Anterior cingulate cortex (tissue), 58 donors: ENCODE measurements at places on chromosomes 16 and 17.

GRCh38 chr17:44005527-44006271 lies 1.3 kb downstream of the NAGS start:
- DNase-seq, result no peak

- DNase-seq, result no peak
Measured at GRCh38 chr17:3961564-3962047, 2.6 kb downstream of the ATP2A3 start.

DNA sequence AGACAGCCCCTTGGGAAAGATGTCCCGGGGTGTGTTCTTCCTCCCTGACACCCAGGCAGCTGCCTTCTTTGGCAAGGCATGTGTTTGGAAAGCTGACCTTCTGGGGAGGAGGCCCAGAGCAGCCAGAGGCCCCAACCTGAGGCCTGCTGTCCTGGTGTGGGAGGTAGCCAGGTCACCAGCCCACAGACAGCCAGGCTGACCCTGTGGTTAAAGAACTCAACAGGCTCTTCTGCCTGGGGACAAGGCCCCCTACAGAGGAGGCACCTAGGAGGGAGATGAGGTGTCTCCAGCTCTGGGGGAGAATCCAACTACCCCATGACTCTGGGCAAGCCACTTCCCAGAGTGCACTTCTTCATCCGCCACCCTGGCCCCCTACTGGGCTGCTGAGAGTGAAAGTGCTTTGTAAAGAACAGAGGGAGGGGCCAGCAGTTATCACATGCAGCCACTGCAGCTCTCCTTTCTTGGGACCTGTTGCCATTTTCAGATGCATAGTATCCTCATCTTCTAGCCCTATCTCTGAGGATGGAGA lies 13.1 kb upstream of the SREBF1 start:
- DNase-seq, result no peak

- DNase-seq, result no peak
Measured at GRCh38 chr16:50747207-50747956, 5.5 kb downstream of the CYLD start.

DNA sequence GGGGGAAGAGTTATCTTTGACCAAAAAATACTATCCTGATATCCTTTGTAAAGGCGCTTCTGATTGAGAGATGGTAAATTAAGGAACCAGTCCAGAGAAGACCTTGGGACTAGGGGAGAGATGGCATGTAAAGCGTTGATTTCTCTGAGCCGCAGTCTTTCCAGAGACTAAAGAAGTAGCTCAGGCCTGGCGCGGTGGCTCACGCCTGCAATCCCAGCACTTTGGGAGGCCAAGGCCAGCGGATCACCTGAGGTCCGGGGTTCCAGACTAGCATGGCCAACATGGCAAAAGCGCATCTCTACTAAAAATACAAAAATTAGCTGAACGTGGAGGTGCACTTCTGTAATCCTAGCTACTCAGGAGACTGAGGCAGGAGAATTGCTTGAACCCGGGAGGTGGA lies 625 bp upstream of the CENPT start:
- no peak for DNase-seq

DNA sequence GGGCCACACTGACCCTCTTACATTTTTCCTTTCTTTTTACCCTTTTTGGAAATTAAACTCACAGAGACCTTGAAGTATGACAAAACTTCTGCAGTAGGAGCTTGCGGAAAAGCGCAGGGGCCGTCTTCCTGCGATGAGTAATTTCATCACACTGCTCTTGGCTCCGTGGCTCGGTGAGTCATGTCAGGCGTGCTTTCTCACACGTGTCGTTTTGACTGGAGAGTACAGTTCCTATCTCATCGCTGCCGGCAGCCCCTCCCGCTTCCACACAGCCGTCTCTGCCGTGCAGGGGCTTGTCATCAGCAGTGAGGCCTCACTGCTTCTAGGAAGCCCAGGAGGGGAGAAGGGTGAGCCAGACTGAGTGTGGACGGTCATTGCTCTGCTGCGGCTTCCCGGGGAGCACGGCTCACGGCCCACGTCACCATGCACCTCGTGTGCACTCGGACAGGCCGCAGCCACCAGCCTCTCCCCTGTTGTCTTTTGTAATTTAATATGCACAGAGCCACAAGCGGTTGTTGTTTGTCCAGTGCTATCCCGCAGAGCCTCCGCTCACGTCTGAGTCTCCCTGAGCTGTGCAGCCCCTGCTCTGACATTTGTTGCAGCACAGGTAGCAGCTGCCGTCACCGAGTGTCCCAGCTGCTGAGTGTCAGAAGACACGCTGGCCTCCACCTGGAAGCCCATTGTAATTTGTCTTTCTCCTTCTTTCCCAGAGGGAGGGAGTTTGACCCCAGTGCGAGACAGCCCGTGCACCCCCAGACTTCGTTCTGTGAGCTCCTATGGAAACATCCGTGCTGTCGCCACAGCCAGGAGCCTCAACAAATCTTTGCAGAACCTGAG lies 99.4 kb upstream of the CHMP6 start:
- DNase-seq, result no peak

DNA sequence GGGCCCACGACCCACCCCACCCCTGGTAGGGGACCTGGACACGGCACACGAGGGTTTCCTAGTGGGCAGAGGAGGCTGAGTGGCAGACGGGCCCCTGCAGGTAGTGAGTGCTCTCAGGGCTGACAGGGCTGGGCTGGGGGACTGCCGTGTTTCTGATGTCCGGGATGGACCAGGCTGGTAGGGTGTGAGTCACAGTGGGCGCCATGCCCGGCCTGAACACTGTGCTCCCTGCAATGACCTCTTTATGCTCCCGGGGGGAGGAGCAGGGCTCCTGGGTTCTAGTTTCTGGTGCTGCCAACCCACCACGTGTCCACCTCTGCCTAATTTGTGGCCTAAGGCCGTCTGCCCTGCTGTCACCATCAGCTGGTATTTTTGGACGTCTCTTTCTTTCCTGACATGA lies 26.3 kb downstream of the ARHGAP23 start:
- DNase-seq, result peak; percentile 86

DNA sequence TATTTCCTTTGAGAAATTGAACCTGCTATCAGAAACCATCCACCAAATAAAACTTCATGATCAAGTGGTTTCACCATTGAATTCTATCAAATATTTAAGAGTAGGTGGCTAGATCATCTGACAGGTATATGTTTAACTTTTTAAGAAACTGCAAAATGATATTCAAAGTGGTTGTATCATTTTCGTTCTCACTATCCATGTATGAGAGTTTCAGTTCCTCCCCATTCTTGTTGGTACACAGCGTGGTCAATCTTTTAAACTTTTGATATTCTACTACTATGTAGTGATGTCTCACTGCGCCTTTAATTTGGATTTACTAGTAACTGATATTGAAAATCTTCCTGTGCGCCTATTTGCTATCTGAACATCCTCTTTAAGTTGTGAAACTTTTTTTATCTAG lies 163.7 kb downstream of the CYB561 start:
- DNase-seq, result no peak

- DNase-seq, result no peak
Measured at GRCh38 chr16:23058576-23058975, 90.7 kb downstream of the USP31 start.

DNA sequence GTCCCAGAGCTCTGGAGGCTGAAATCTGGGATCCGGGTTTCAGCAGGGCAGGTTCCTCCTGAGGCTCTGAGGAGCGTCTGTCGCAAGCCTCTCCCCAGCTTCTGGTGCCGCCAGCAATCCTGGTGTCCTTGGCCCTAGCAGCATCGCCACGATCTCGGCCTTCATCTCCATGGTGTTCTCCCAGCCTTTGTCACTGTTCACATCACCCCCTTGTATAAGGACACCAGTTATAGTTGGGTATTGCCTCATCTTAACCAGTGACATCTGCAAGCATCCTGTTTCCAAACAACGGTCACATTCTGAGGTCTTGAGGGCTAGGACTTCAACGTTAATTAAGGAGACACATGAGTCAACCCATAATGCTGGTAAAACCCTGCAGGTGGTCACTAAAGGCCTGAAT lies 2.8 kb upstream of the PPP1R27 start:
- no peak for DNase-seq

DNA sequence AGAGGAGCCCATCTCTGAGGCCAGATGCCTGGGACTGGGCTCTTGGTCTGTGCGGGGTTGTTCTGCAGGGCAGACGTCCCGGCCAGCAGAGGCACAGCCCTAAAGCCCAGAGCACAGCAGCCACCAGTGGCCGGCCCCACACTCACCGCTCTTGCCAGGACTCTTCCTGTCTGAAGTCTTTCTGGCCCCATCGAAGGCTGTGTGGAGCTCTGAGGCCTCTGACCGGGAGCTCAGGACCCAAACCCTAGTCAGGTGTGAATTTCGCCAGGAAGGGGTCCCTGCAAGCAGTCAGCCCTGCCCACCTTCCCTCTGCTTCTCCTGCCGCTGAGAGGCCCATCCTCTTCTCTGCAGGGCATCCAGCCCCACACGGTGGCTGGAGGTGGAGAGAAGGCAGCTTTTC lies 10.7 kb downstream of the ACSF3 start:
- DNase-seq, result no peak

DNA sequence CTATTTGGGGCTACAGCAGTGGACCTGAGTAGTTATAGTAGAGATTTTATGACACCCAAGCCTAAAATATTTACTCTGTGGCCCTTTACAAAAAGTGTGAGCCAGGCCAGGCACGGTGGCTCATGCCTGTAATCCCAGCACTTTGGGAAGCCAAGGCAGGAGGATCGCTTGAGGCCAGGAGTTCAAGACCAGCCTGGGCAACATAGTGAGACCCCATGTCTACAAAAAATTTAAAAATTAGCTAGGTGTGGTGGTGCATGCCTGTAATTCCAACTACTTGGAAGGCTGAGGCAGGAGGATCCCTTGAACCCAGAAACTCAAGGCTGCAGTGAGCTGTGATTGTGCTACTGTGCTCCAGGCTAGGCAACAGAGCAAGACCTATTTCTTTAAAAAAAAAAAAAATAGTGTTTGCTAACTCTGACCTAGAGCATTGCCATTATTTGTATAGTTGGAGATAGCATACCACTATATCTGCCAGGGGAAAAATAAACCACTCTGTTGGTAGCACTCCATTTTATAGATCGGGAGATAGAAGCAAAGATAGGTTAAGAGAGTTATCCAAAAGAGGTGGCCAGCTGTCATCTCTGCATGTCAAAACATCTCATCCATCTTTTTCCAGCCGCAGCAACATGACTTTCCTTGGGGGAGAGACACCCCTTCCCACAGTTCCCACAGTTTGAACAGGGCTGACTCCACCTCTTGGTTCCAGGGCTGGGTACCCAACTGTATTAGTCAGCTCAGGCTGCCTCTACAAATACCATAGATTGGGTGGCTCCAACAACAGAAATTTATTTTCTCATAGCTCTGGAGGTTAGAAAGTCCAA lies 3.0 kb upstream of the ITPRIPL2 start:
- DNase-seq, result no peak
